ENCODE measurements at places on chromosomes 2 and 18.

GRCh38 chr18:32072321-32072720 is 19.4 kb upstream of the RNF138 start:
- peak; percentile 27 for DNase-seq

DNA sequence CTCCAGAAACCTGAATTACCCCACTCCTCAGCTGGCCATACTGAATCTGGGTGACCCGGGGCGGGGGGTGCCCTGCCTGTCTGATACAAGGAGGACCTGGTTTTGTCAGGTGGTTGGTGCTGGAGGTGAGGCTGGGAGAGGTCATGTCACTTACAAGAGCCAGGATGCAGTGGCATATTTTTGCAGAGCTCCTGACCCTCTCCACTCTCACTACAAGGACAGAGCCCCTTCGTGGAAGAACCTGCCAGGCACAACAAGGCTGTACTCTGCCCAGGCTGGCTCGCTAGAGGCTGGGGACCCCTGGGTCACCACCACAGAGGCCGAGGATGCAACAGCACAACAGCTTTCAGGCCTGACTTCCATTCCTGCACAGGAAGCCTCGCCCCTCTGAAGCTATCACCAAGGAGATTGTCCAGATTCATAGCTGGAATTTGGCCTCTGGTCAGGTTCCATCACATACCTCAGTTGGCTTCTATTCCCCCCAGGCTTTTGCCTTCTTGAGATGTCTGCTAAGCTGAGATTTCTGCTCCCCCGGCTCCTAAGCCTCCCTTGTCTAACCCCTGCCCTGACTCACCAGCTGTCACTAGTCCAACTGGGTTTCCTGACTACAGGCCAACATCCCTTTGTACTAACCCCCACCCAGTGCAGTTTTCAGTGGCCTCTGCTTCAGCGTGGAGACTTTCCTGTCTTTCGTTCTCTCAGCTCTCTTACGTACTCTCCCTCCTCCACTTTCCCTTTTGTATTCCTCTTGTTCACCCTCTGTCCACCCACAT is 132.5 kb upstream of the EPAS1 start:
- peak; percentile 19 for DNase-seq

- peak; percentile 84 for DNase-seq
Observed at GRCh38 chr2:144461308-144461766, 58.6 kb downstream of the ZEB2 start.

DNA sequence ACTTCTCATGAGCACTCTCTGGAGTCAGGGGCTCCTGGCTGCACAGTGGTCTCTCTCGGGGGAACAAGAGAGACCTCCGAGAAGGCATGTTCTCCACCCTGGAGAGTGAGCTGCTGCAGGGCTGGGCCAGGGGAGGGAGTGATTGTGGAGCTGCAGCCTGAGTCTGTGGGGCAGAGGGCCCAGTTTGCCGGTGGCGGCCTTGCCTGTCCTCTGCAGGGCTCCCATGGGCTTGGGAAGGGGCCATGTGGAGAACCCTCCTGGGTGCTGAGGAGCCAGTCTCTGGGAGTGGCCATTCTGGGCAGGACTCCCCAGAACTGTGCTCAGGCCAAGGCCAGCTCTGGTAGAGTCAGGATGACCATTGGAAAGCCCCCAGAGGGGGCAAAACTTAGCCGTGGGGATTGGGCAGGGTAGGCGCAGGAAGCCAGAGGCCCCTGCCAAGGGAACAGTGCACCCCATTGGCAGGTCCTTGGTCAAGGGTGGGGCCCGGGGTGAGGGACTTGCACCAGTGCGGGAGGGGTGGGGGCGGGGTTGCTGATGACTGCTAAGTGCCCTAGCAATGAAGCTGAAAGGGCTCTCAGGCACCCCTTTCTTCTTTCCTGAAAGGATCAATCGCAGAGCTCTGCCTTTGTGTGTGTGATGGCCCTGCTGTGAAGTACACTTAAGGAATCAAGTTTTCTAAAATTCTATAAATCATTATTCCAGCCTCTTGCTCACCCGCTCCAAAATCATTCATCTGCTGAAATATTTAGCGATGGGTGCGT is 69.7 kb upstream of the BOD1L2 start:
- DNase-seq, result no peak

DNA sequence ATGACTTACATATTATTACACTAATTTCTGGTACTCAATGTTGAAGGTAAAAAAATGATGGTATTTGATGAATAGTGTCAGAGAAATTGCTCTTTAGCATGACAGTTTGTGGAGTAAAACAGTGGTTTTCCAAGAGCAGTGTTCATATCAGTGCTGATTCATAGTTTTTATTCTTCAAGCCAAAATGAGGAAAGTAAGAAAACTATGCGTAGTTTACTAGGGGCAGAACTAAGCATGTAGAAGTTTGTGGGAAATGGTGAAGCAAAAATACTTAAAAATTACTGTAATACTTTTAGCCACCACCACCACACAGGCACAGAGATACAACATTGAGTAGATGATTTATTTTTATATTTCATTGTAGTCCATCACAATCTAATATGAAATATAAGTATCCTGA is 137.3 kb downstream of the ZNF804A start:
- no peak for DNase-seq

GRCh38 chr2:239818531-239819011 is 206.6 kb downstream of the NDUFA10 start:
- DNase-seq, result peak; percentile 72

- no peak for DNase-seq
Observed at GRCh38 chr2:152352616-152353015, 17.6 kb downstream of the FMNL2 start.

DNA sequence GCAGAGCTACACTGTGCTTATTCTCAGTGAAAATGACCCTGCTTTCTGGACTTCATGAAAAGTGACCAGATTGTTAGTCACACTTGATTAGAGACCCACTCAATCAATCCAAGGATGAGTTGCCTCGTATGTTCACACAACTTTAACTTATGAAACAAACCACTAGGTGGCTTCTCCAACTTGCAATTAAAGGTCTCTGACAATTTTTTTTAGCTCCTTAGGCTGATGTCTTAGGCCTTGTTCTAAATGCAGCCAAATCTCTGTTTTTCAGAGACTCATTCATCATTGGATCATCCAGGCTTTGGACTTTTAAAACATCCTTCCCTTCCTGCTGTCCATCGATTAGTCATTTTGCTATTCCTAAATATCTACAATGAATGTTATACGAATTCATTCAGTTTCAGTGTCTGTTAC is 63.4 kb downstream of the MREG start:
- peak; percentile 35 for DNase-seq

- DNase-seq, result peak; percentile 29
Observed at GRCh38 chr2:229446350-229446749, 175.3 kb upstream of the PID1 start.

DNA sequence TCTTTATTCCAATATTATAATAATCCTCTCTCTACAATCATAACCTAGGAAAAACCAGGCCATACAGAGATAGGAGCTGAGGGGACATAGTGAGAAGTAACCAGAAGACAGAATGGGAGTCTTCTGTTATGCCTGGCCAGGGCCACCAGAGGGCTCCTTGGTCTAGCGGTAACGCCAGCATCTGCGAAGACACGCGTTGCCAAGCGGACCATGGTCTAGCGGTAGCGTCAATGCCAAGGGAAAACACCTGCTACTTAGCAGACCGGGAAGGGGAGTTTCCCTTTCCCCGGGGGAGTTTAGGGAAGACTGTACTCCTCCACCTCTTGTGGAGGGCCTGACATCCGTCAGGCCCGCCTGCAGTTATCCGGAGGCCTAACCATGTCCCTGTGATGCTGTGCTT is 36.6 kb downstream of the ARL6IP6 start:
- no peak for DNase-seq

DNA sequence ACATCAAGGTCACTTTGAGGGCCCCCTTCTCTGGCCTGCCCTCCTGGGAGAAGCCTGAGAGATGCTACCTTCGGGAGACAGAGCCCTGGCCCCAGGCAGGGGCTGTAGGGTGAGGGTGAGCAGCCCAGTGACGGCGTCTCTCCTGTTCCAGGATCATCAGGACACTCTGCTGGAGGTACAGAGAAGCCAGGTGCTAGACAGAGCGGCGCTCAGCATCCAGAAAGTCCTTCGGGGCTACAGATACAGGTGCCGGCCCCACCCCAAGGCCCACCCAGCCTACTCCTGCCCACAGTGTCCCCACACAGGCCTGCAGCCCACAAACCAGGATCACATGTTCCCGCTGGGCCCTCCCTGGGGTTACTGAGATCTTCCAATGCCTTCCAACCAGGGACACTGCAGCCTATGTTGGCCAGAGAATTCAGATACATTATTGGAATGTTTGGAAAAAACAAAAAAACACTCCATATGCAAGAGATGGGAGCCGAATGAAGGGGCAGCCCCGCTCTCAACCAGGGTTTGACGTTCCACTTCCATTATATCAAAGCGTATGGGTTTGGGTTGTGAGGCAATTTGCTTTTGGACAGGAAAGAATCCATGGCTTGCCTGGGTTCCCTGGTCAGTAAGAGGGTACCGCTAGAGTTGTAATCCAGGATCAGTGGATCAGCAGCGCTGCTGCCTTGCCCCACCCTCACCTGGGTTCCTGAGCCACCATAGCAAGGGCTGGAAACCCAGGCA is 49.5 kb upstream of the GPR17 start:
- no peak for DNase-seq

- DNase-seq, result no peak
Observed at GRCh38 chr2:9219027-9219445, 12.4 kb downstream of the ASAP2 start.

GRCh38 chr2:241376808-241377207 is 20.7 kb downstream of the FARP2 start:
- DNase-seq, result no peak

DNA sequence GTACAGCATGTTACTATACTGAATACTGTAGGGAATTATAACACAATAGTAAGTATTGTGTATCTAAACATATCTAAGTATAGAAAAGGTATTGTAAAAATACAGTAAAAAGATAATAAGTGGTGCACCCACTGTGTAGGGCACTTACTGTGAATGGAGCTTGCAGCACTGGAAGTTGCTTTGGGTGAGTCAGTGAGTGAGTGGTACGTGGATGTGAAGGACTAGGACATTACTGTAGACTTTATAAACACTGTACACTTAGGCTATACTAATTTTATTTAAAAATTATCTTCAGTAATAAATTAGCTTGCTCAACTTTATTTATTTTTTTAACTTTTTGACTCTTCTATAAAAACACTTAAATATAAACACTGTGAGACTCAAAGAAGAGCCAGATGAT is 82.6 kb downstream of the MTA3 start:
- no peak for DNase-seq

DNA sequence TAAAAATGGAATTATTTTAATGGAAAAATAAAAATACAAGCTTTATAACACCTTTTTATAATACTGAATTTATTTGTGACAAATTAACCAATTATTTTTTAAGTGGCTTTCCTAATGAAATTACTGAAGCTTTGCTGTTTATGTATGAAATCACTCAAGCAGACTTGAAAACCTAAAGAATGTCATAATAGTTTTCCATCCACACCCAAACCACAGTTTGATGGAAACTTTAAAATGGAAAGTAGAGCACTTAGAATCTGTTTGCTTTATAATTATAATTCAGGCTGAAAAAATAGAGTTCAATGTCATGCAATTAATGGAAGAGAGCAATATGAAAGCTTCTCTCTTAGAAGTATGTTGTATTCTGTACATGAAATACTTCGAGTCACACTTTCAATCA is 31.6 kb upstream of the WDR75 start:
- no peak for DNase-seq

GRCh38 chr18:63365876-63366212 is 1.2 kb downstream of the KDSR start:
- no peak for DNase-seq

- DNase-seq, result no peak
Observed at GRCh38 chr2:220887271-220887870, 684.7 kb downstream of the EPHA4 start.

DNA sequence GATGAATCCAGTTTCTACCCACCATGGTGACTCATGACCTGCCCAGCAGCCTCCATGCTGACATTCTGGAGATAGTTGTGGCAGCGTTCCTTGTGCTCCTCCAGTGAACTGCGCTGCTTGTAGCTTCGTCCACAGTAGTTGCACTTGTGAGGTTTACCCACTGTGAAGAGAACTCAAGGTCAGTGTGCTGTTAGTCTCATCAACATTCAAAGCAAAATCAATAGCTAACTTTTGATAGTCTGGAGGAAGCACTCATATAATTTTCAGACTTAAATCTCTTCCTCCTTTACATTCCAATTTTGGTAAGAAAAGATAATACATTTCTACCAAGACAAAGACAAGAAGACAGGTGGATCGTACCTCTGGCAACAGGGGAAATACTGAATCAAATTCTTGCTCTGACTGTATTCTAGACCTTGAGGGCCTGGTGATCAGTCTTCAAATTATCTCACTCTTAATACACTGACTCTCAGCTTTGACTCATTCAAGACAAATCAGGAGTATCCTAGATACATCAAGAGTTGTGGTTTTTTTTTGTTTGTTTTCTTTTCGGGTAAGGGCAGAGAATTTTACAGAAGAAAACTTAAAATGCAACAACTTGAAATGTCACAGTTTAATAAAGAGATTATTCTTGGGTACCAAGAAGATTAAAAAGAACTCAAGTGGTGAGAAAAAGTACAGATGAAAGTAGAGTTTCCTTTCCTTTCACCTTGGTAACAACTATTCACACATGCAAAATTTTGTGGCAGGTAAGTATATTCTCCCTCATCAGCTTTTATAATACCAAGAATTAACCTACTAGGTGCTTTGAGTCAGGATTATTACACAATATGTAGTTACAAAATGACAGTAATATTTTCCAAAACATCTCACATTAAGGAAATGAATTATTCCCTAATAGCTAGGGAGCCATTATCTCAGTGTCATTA is 129.2 kb downstream of the IKZF2 start:
- no peak for DNase-seq

DNA sequence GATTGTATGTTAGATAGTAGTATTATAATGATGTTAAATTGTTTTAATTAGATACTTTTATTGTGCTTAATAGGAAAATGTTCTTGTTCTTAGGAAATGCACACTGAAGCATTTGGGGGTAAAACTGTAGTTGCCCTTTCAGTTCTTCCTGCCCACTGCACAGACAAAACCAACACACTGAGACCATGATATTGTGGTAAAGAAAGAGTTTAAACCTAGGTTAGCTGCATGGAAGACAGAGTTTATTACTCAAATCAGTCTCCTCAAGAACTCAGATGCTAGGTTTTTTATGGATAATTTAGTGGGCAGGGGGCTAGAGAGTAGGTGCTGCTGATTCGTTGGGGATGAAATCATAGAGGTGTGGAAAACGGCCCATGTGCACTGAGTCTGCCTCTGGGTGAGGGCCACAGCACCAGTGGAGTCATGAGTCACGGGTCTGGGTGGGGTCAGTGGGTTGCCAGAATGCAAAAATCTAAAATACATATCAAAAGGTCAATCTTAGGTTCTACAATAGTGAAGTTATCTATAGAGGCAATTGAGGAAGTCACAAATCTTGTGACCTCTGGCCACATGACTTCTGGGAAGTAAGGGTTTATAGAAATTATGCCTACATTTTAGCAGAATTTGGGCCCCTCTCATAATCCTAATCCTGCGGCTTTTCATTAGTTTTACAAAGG is 283.4 kb upstream of the FBXO11 start:
- no peak for DNase-seq

DNA sequence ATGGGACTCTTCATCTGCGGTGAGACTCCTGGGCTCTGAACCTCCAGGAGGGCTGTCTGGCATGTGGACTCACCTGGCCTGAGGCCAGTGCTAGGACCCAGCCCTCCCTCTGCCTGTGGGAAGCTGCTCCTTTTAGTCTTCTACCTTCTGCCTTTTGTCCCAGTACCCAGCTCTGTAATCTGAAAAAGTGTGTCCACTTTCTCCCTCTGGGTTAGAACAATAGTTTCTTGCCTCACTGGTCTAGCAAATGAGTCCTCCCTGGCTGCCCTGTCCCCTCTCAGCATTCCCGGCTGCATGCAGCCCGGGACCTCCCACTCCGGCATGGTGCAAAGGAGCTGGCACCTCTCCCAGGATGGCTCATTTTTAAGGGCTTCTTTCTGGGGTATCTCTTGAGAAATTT is 25.9 kb downstream of the GKN2 start:
- DNase-seq, result no peak

All from midbrain (tissue), 1 donor.